Fibroblast of skin of left quadriceps (primary cell): ENCODE measurements at places on chromosomes 1 and 21.

DNA sequence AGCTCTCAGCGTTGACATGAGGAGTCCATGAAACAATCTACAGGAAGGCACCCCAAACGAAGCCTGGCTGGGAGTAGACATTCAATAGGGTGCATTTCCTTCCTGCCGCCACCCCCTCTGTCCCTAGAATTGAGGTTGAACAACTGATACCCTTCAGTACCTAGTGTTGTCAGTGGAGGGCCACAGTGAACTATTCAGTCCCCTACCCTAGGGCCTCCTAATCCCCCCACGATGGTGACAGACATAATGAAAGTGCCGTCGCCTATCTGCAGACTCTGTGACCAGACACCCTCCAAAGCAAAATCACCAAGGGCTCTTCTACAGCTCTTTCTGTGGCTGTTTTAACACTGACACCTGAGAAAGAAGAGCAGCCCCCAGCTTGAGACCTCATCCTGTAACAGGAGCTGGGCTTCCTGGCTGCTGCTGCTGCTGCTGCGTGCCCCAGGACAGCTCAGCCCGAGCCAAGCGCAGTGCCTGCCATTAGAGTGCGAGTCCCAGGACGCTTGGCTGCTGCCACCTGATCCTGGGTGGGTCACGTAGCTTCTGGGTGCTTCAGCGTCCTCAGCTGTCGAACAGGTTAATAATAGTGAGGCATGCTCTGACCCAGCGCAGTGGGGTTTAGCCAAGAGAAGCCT lies 183.0 kb downstream of the ZBTB18 start:
- no peak for DNase-seq

- no peak for DNase-seq
These were observed 2.8 kb downstream of the ITPKB start for GRCh38 chr1:226736001-226736907.

DNA sequence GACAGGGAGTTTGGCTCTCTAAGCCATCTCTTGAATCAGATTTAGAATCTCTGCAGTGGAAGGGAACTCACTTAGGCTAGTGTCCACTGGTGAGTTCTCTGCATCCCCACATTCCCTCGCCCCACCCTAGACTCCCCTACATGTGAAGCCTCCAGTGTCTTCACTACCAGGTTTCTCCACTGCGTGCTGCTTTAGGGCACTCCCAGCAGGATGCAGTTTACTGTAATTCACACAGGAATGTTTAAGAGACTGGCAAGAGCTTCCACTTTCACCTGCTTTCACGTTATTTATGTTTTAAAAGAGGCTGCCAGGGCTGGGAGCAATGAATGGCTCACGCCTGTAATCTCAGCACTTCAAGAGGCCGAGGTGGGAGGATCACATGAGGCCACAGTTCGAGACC lies 60.2 kb downstream of the KAZN start:
- DNase-seq: no peak

GRCh38 chr1:177969825-177970371 lies at the start of gene SEC16B:
Gene SEC16B (minus strand): TSS chr1:177970058. CDS start chr1:177967981, 2,077 bp downstream.
- no peak for DNase-seq

- no peak for DNase-seq
These were observed 52.1 kb downstream of the STYXL2 start for GRCh38 chr1:167145965-167146364.

GRCh38 chr1:156905651-156906050 lies 12.1 kb downstream of the PEAR1 start:
- DNase-seq: no peak

GRCh38 chr1:234755449-234755863 lies 145.5 kb upstream of the IRF2BP2 start:
- peak; percentile 47 for DNase-seq

GRCh38 chr1:48591181-48591580 lies 119.2 kb upstream of the SPATA6 start:
- no peak for DNase-seq

DNA sequence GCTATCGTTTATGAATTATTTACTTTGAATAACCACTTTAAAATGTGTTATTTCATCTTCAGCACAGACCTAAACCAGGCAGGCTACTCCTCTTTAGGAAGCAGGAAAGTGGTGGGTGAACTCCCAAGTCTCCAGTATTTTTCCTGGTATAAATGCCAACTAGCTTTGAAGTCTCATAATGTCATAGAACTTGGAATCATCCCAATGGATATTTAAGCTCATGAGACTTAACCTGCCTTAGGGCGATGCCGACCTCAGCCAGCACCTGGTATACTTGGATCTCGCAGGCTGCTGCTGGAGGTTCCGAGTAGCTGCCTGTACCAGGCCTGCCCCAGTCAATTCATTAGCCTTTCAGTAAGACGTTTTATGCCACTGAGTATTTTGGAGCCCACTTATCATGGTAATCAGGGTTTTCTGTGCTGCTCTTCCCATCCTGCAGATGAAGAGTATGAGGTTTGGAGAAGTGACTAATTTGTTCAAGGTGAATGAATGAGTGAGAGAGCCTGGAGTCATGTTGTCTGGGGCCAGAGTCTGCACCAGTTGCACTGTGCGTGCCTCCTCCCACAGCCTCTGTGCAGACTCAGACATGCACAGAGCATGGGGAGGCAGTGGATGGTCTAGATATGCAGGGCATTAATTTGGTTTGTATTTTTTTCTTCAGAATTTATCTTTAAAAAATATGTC lies 34.9 kb downstream of the VANGL1 start:
- DNase-seq: no peak

GRCh38 chr1:225610539-225610938 lies 42.4 kb downstream of the ENAH start:
- no peak for DNase-seq

GRCh38 chr1:99534638-99534930 lies 111.3 kb upstream of the PALMD start:
- DNase-seq: no peak

- DNase-seq: no peak
These were observed 46.5 kb upstream of the BEND5 start for GRCh38 chr1:48823168-48823567.

DNA sequence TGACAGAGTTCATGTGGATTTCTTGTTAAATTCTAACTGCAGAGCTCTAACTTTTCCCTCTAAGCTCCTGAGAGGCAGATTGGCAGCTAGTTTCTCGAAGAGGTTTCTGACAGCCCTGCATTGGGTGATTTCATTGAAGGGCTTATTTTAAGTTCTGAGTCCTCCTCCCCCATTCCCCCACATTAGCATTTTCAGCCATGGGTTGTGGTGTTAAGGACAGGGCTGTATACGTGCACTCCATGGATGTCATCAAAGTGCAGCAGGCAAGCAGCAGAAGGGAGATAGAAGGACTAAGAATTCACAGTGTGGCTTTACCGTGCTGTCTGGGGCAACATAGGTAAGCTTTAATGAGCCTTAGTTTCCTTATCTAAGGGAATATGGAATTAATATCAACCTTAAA lies 19.0 kb downstream of the CRYZ start:
- no peak for DNase-seq

DNA sequence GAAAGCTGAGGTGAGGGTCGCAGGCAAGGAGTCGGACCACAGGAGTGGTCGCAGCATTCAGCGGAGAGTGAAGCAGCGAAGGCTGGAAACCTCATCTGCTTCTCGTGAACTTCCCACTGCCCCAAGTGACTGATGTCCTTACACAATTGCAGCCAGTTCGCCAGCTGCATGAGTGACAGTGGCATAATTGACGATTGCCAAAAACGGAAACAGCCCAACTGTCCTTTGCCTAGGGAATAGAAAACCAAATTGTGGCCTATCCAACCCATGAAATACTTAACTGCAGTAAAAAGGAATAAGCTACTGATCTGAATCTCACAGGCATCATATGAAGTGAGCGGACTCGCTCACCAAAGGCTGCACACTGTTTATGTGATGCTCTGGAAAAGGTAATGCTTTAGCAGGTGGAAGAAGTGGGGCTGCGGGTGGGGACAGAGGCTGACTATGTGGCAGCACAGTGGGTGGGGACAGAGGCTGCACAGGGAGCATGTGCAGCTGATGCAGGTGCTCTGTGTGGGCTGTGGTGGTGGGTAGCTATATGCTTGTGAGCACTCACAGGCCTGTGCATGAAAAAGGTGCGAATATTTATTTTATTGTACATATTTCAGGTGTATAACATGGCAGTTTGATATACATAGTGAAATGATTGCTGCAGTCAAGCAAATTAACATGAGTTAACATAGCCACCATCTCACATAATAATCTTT lies 4.2 kb upstream of the NLRP3 start:
- no peak for DNase-seq

GRCh38 chr1:94026619-94027380 lies 94.1 kb downstream of the ABCA4 start:
- DNase-seq: no peak

- no peak for DNase-seq
These were observed 109.2 kb upstream of the IFFO2 start for GRCh38 chr1:19065526-19066247.

GRCh38 chr1:30707412-30708360 lies 15.7 kb downstream of the MATN1 start:
- peak; percentile 28 for DNase-seq

GRCh38 chr1:151716771-151717631 lies at the start of gene CELF3:
Gene CELF3 (minus strand): TSS chr1:151716803. CDS start chr1:151716020, 783 bp downstream.
- no peak for DNase-seq

GRCh38 chr1:36414384-36414783 lies 16.7 kb upstream of the LSM10 start:
- no peak for DNase-seq
